ENCODE measurements at places on chromosomes 2 and 18. TPM values are rescaled to one million over a fixed set of nuclear protein-coding genes. Genes with fewer than 3 reads are reported as not detected.

Gene REG1B
- not detected for total RNA-seq

GRCh38 chr2:47607680-47608061 is 175.3 kb upstream of the MSH6 start:
- H3K4me3 ChIP-seq: no peak overlapping the region
- H3K36me3 ChIP-seq: no peaks in the 10 kb centered on the region
- H3K27me3 ChIP-seq: no peaks in the 10 kb centered on the region
- DNase-seq: no peak

- no peaks in the 10 kb centered on the region for H3K27me3 ChIP-seq
- H3K36me3 ChIP-seq: no peaks in the 10 kb centered on the region
- H3K27ac ChIP-seq: no peak overlapping the region
- no peak for DNase-seq
Measured at GRCh38 chr2:100222844-100223243, 80.5 kb upstream of the AFF3 start.

DNA sequence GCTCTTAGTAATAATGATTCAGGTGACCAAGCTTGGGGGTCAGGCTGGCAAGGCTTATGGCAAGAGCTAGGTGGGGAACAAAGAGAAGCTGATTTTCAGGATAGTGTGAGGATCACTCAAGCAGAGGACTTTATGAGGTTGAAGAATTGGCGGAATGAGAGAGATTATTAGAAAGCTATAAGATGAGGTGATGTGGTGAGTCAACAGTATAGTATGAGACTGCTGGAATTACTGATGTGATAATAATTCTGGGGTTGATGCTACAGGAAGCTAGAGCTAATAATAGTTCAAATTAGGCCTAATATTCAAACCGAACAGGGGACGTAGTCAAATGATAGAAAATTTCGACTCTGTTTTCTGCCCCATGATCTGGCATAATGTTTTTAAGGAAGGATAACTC is 2115.3 kb upstream of the PIK3C3 start:
- H3K27ac ChIP-seq: no peak overlapping the region
- peaks cover 12% of the 10 kb centered on the region for H3K4me1 ChIP-seq
- H3K4me3 ChIP-seq: no peak overlapping the region
- H3K27me3 ChIP-seq: peaks cover 8% of the 10 kb centered on the region
- no peak for DNase-seq

GRCh38 chr2:35410431-35411061 is 945.0 kb upstream of the CRIM1 start:
- no peaks in the 10 kb centered on the region for H3K4me1 ChIP-seq
- no peaks in the 10 kb centered on the region for H3K27me3 ChIP-seq
- no peaks in the 10 kb centered on the region for H3K36me3 ChIP-seq
- no peak overlapping the region for H3K4me3 ChIP-seq

GRCh38 chr2:86314125-86314524 is 23.3 kb downstream of the REEP1 start:
- DNase-seq: no peak
- no peak overlapping the region for H3K4me3 ChIP-seq
- H3K27me3 ChIP-seq: no peaks in the 10 kb centered on the region
- no peaks in the 10 kb centered on the region for H3K36me3 ChIP-seq
- no peak overlapping the region for H3K27ac ChIP-seq

DNA sequence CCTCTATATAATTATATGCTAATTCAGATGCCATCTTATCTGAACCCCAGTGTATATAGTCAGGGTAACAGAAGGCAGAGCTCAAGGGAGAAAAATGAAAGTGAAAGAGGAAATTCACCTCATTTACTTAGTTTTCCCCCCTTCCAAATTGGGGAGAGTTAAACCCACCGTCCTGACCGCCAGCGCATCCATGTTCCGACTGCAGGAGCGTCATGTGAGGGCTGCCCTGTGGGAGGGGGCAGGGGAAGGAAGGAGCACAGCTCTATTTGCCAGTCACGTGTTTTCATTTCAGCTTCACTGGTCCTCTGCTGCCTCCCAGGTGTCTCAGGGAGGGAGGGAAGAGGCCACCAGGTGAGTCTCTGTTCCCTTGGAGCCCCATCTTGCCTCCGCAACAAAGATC is 13.2 kb downstream of the CNNM4 start:
- no peak overlapping the region for H3K4me3 ChIP-seq
- peaks cover 10% of the 10 kb centered on the region for H3K4me1 ChIP-seq
- no peaks in the 10 kb centered on the region for H3K27me3 ChIP-seq
- no peaks in the 10 kb centered on the region for H3K36me3 ChIP-seq

DNA sequence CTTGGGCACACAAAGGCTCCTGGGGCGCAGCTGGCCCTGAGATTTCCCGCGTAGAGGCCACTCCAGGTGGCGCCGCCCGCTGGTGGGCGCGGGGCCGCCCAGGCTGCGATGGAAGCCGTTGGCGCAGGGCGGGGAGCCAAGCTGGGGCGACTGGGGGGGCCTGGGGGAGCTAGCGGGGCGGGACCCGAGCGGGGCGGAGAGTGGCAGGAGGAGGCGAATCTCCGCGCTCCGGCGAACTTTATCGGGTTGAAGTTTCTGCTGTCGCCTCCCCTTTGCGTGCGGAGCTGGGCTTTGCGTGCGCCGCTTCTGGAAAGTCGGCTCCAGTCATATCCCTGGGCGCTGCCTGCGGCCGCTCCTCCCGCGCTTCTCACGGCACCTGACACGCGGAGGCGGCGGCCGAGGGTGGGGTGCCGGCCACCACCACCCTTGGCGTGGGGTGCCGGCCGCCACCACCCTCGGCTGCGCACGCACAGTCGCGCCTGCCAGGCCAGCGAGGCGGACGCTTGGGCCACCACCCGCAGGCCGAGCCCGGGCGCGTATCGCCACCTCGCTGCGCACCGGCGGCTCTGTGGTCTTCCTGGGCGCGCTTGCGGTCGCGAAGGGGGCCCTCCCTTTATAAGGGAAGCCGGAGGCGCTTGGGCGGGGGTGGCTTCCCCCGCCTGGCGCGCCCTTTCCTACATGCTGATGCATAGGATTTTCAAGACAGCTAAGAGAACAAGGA is 919 bp upstream of the CYP1B1 start:
- peaks cover 45% of the 10 kb centered on the region for H3K4me1 ChIP-seq
- peaks cover 39% of the 10 kb centered on the region for H3K27me3 ChIP-seq
- DNase-seq: peak; percentile 93
- H3K27ac ChIP-seq: peak overlapping the region; percentile 80
- H3K4me3 ChIP-seq: peak overlapping the region; percentile 67
